ENCODE measurements at places on chromosomes 7 and 10.

DNA sequence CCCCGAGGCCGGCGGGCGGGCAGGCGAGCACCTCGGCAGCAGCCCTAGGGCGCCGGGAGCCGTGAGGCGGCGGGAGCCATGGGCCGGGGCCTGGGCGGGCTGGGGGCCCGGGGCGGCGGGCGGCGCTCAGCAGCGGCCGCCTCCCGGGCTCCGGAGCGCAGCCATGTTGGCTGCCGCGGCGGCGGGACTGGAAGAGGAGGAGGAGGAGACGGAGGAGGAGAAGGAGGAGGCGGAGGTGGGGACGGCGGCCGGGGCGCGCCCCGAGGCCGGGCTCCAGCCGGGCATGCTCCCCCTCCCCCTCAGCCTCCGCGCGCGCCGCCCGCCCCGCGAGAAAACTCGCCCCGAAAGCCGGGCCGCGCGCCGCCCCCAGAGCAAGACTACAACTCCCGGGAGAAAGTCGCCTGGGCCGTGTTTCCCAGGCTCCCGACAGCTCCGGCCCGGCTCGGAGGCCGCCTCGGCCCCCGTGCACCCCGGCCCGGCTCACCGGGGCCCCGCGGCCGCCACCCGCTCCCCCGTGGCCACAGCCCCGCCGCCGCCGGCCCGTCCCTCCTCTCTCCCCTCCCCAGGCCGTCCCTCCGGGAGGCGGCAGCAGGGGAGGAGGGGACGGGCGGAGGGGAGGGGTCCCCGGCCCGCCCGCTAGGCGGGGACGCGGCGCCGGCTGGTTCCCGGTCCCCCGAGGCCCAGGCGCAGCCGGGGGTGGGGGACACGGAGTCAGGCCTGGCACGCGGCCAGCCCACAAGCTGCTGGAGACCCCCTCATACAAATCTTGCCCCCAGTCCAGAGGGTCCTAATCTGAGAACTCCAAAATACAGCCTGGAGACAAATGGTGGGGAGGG, at the start of gene DLG5:
Gene DLG5 (minus strand): TSS at position 190 of the 836 bp plus-strand sequence. CDS start 235 bp downstream, outside the sequence.
- peak; percentile 41 for DNase-seq

DNA sequence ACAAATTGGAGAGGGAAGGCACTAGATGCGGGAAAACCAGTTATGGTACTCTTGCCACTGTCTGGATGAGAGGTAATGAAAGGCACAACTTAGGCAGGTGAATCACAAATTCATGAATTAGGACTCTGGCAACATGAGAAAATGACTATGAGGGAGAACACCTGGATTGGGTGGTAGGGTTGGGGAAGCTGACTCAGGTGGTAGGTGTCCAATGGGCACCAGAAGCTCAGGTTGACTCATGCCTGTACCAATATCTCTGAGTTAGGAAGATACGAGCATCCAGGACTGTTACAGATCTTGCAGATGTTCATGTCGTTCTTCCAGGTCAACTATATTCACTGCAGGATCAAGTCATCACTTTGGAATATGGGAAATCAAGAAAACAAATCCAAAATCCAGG, 56.7 kb downstream of the NPY start:
- DNase-seq: no peak

GRCh38 chr7:149071641-149072437, 18.7 kb downstream of the ZNF786 start:
- peak; percentile 38 for DNase-seq

DNA sequence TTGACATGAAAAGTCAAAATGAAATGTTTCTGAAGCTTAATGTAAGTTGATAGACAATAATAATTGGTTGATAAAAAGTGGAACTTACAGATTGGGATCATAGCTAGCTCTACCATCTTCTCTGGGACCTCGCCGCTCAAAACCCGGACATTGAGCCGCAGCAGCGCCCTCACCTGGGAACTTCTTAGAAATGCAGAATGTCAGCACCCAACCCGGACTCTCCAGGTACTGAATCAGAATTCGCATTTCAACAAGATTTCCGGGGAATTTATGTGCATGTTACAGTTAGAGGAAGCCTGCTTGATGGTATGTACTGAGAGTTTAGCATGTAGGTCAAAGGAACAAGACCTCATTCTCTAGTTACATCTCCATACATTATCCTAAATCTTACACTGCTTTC, 36.7 kb upstream of the ABLIM1 start:
- peak; percentile 28 for DNase-seq

DNA sequence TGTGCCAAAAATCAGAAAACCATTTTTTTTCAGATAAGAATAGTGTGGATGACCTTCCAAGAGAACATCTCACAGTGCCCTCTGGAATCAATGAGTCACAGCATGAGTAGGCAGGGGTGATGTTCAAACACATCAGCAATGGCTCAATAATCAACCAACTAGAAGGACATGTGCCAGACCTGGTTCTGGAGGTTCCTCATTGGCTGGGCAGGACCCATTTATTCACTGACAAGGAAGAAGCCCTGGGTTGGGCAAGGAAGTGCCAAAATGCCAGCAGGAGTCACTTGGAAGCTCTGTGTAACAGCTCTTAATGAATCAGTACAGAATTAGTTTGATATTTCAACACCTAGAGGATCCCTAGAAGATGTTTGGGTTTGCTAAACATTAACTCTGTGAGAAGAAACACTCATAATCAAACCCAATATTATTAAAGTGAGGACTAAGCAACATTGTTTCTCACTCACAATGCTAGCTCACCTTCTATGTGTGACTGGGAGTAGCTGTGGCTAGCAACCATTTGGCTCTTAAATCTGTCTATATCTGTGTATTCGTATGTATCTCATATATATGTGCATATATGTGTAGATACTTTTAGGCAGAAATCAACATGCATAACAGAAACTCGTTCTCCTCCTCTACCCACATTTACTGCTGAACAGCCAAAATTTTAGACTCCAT, 72.3 kb upstream of the APBB1IP start:
- DNase-seq: peak; percentile 1

DNA sequence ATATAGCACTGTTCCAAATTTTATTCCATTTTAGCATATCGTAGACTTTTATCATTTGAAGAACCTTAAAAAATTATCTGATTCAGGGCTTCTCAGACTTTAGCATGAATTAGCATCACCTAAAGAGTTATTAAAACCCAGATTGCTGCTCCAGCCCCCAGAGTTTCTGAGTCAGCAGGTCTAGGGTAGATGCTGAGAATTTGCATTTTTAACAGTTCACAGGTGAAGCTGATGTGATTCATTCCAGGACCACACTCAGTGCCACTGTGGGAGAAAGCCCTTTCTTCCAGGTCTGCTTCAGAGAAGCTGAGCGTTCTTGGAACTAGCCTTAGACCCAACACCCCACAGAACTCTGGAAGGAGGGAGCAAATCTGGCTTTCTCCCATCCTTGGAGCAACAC, 174.1 kb upstream of the YAE1 start:
- DNase-seq: no peak

DNA sequence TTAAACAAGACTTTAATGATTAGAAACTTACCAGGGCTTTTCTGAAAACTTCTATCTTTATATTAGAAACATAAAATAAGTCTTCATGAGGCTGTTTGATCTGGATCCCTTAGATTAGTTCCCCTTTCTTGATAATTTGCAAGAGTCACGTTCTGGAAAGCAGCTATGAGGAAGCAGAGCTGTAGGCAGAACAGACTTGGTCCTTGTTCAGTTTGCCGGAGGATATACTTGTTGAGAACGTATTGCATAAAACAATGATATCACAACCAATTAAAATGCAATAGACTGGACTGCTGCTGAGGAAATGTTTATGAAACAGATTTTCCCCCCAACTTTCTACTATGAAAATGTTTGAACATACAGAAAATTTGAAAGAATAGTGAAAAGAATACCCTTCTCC, 2.8 kb downstream of the SAMD9L start:
- DNase-seq: no peak

DNA sequence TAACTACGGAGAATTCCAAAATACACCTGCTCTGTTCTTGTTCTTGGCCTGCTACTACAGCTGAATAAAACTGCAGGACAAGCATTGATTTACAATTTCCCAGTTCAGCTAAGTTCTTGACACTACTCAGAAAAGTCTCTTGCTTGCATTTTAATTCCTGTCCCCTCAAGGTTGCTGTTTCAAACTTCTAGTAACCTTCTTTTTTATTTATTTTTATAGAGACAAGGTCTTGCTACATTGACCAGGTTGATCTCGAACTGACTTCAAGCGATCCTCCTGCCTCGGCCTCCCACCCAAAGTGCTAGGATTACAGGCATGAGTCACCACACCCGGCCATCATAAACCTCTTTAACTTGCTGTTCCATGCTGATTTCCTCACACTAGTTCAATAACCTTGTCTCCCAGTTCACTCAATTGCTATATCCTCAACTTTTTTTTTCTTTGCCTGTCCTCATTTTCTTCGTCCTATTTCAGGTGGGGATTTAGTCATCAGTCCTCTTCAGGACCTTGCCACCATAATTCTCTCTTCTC, 79.9 kb downstream of the ARHGAP21 start:
- DNase-seq: no peak

DNA sequence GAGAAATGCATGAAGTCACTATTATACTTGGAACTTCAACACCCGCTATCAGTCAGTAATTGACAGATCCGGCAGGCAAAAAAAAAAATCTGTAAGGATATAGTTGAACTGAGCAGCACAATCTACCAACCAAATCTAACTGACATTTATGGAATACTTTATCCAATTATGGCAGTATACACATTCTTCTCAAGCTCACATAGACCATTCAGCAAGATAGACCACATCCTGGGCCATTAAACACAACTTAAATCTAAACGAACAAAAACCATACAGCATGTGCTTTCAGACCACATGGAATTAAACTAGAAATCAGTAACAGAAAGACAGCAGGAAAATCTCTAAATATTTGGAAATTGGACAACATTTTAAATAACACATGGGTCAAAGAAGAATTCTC, 112.7 kb downstream of the MPP7 start:
- no peak for DNase-seq

DNA sequence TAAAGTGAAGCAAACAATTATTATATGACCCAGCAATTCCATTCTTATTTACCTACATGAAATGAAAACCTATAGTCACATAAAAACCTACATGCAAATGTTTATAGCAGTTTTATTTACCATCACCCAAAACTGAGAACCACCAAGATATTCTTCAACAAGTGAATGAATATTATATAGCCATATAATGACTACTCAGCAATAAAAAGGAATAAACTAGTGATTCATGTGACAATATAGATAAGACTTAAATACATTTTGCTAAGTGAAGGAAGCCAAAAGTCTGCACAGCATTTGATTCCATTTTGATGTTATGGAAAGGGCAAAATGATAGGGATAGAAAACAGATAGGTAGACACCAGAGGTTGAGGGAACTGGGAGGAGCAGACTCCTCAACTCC, 31.7 kb downstream of the PODXL start:
- no peak for DNase-seq

DNA sequence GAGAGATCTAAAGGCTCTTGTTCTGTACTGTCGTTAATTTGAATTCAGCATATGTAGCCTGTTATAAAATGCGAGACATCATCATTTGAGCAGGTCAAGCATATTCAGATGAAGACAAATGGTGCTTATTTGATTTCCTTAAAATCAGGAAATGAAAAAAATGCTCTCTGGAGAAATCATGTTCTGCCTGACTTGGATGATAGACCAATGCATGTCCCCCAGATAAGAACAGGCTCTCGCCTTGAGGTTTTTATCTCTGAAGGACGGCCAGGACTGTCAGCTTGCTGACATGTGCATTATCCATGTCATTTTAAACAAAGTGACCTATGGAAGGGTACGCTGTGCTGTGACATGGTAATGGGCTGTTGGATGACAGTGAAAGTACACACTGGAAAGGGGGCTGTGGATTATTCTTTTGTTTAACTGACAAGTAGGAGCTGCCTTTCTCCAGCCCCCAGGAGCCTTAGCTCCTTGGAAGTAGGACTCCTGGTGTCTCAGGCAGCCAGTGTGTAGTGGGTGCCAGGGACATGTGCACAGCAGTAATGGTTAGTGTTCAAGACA, 695.1 kb upstream of the GALNT17 start:
- no peak for DNase-seq

DNA sequence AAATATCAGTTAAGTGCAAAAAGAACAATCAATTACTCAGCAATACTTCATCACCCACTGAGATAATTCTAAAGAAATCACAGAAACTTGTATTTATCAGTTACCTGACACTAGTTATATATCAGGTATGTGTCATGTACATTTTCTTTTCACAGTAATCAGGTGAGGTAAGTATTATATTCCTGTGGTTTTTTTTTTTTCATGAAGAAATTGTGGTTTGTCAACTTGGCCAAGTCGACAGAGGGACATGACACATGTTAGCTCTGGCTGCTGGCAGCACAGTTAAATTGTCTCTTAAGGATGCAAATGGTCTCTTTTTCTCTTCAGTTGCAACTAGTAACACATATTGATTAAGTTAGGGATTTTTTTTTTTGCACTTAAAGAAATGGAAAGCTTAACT, 13.7 kb upstream of the GPR141 start:
- no peak for DNase-seq

DNA sequence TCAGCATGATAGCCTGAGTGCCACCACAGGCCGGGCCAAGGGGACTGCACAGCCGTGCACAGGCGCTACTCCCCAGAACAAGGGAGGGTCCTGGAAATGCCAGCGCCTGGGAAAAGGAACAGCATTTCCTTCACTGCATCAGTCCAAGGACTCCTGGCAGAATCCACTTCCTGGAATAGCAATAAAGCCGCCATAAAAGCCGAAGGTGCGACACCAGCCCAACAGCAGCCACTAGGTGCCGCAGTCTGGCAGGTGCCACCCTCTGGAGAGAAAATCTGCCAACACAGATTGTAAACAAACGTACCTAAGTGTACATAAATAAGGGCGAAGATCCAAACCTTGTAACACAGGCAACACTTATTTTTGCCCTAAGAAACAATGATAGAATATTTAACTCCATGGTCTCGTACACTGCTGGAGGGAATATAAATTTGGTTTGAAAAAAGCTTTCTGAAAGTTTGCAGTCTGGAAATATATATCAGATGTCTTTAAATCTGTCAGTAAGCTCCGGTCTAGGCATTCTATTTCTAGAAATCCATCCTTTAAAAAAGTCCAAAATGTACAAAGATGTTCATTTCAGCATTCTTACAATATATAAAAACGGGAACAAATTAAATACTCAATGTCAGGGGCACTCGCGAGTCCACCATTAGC, 22.2 kb downstream of the VOPP1 start:
- no peak for DNase-seq

DNA sequence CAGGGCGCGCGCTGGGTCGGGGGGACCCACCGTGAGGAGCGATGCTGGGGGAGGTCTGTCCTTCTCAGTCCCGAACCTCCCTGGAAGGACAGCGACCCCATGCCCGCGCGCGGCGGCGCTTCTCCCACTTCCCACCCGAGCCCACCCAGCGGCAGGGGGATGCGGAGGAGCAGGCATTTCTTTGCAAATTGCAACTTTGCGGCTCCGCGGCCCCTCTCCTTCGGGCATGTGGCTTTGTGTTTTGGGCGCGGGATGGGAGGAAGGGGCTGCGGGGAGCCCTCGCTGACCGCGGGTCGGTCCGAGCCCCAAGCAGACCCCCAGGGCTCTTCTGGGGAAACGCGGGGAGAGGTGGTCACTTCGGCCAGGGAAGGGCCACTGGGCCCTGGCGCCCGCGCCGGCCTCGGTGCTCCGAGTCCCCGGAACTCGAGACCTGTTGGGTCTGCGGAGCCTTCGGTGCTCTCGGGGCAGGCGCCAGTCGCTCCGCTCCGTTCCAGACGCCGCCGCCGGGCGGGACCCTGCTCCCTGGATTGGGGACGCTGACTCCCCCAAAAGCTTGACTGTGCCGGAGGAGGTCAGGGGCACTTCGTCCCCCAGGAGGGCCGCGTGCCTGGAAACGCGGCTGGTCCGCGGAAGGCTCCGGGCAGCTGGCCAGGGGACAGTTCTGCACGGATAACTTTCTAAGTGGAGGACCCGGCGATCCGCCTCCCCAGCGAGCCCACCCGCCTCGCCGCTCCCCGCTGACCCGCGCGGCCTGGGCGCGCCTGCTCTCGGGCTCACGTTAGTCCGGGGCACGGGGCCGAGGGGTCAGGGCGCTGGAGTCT, 164.2 kb upstream of the DPP6 start:
- no peak for DNase-seq
